ENCODE measurements at places on chromosomes 7 and 10. TPM values are rescaled to one million over a fixed set of nuclear protein-coding genes. Genes with fewer than 3 reads are reported as not detected.

- no peak for DNase-seq
Measured at GRCh38 chr10:72329290-72330068, 25.2 kb downstream of the DNAJB12 start.

DNA sequence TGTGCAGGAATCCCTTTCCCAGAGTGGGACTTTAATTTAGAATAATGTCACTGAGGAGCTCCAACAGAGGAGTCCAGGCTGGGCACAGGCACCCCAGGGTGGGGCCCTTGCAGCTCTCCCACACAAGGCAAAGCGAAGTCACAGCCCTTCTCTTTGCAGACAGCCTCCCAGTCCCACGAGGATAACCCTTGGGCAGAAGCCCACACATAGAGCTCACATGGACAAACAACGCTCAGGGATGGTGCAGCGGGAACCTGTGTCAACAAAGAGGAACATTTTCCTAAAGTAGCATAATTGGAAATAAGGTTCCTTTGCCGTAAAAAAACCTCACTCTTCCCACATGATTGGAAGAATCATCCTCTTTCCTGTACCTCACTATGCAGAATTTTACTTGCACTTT, 29.3 kb upstream of the GGCT start:
- DNase-seq = no peak

GRCh38 chr7:240887-241421, 48.6 kb downstream of the FAM20C start:
- no peak for DNase-seq

DNA sequence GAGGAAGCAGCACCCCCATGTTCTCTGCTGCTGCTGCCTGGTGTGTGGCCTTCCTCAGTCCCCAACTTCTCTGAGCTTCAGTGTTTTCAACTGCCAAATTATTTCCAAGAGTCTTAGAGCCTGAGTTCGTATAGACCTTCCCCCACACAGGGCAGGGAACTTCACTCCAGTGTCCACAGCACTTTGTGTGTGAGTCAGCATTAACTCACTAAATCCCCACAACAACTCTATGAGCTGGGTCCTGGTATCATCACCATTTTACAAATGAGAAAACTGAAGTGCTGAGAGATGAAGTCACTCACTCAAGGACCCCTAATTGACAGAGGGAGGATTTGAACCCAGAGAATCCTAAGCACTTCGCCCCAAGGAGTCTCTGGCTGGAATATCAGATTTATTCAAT, 48.3 kb downstream of the ADCYAP1R1 start:
- no peak for DNase-seq

The NPFFR1 gene
- not detected for total RNA-seq

GRCh38 chr7:37405603-37406122, 43.0 kb downstream of the ELMO1 start:
- peak; percentile 88 for DNase-seq

DNA sequence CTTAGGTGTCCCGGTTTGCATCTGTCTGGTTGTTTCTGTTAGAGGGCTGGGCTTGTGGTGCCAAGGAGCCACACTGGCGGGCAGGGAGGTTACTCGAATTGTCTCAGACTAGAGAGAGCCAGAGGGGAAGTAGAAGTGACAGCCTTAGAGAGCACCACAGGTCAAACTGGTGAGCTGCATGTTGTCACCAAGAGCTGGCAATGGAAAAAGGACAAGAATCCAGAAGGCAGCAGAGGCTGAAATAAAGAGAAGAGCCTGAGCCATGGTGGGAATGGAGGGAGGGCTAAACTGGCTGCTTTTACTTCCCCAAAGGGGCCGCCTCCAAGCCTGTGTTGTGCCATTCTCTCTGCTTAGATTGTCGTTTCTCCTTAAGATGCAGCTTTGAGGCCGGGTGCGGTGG, 31.1 kb upstream of the RHBDD2 start:
- DNase-seq = no peak

DNA sequence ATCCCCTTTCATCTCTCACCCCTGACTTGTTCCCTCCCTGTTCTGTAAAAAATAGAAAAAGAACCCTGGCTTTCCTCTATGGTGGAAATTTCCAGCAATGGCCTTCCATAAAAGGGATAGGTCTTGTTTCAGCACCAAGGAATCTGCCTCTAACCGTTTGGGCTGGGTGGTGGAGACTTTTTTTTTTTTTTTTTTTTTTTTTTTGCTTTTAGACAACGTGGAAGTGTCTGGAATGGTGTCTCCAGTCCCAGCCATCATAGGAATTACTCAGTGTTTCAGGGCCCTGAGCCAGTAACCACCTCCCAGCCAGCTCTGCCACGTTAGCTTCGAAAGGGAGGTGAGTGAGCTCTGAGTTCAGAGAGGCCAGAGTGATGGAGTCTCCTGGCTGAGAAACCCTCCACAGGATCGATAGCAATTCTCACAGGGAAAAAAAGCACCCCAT, 97.3 kb upstream of the COL1A2 start:
- DNase-seq = peak; percentile 91

DNA sequence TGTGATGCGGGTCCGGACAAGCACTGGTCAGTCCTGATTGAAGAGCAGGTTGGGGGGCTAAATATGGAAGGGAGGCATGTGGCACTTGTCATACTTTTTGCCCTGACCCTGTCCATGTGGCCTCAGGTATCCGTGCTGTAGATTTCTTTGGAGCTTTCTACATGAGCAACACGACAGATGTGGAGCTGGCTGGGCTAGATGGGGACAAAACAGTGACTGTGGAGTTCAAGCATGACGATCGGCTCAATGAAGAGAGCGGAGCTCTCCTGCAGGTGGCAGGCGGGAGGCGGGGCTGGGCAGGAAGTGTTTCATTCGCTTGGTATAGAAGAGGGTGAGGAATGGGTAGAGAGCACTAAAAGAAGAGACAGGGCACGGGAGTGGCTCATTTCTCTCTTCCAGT, 13.0 kb upstream of the CHCHD1 start:
- DNase-seq = no peak

The ZNF485 gene
- total RNA-seq = 2.7 TPM

The GATA3 gene
- total RNA-seq = 1.00 TPM

DNA sequence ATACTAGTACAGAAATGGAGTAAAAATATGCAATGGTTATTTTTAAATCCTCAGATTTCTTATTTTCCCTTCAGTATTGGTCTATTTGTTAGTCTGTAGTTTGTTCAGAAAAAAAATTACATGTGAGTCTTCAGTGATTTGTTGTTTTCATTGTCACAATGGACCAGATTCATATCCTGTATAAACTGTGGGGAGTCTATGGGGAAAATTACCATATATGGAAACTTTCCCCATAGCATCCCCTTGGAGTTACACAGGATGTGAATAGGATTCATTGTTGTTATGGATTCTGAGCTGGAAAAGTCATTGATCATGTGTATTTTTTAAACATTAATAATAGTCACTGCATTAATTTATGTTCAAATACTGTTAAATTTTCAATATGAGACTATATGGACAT, 72.6 kb downstream of the ST7 start:
- DNase-seq = no peak

The CUZD1 gene
- 0.48 TPM for total RNA-seq

DNA sequence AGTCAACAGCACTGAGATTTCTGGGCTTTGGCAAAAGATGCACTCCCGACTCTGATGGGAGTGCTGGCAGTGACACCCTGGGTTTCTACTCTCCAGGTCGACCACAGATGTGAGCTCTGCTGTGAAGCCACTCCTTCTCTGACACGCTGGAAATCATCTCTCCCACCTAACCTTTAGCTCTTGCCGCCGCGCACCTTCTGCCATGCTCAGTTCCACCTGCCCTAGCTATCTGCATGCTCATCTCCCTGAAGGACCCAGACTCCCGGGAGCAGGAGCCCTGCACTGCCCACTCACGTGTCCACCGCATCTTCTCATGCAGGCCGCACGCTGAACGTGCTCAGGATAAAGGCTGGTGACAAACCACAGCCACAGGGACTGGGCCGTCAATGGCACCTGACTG, 174.8 kb downstream of the TNS3 start:
- DNase-seq = peak; percentile 71

DNA sequence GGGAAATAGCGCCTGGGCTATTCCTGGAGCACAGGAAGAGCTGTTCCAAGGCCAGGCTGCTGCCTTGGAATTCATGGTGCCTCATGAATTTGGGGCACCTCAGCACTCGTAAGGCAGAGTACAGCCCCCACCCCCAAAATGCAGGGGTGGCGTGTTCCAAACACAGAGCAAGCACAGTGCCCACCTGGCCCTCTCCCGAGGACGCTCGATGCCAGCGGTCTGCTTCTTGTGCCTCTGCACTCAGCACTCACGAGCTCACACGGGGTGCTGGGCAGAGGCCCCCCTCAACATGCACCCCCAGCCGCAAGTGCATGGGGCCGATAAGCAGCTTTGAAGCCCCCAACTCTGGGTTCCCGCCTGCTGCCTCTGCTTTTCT, 60.1 kb downstream of the ZRANB1 start:
- peak; percentile 68 for DNase-seq

The FFAR4 gene
- 0.14 TPM for total RNA-seq

GRCh38 chr7:117675497-117676435, 195.9 kb downstream of the CFTR start:
- DNase-seq = no peak

- DNase-seq = no peak
Measured at GRCh38 chr7:98420966-98421612, 20.2 kb upstream of the BAIAP2L1 start.

The FBXO24 gene
- total RNA-seq = 0.14 TPM

DNA sequence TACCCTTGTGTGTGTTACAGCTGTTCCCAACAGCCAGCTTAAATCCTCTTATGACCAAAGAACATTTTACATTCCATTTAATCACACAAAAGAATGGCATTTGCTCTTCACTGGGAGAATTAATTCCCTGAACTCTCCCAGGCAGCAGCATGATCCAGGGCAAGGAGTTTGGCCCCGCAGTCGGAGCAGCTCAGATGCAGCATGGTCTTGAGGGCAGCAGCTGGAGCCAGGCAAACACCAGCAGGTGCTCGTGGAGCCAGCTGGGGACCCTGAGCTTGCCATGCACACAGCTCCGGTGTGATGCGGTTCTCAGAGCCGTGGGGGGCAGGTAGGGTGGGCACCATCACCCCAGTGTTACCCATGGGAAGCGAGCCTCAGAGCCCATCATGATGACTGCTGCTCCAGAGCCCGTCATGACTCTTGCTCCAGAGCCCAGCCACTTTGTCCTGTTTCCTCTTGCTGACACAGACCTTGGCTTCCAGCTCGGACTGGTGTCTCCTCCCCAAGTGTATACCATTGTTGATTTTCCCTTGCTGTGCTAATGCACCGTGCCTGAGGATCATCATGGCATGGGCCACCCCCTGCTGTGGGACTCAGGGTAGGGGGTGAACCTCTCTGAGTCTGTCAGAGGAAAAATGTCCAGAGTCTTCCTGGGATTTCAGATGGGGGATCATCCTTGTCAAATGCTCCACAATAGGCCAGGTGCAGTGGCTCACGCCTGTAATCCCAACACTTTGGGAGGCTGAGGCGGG, 75.8 kb downstream of the ZRANB1 start:
- DNase-seq = no peak

- no peak for DNase-seq
Measured at GRCh38 chr7:73606801-73607691, 17.3 kb downstream of the MLXIPL start.

DNA sequence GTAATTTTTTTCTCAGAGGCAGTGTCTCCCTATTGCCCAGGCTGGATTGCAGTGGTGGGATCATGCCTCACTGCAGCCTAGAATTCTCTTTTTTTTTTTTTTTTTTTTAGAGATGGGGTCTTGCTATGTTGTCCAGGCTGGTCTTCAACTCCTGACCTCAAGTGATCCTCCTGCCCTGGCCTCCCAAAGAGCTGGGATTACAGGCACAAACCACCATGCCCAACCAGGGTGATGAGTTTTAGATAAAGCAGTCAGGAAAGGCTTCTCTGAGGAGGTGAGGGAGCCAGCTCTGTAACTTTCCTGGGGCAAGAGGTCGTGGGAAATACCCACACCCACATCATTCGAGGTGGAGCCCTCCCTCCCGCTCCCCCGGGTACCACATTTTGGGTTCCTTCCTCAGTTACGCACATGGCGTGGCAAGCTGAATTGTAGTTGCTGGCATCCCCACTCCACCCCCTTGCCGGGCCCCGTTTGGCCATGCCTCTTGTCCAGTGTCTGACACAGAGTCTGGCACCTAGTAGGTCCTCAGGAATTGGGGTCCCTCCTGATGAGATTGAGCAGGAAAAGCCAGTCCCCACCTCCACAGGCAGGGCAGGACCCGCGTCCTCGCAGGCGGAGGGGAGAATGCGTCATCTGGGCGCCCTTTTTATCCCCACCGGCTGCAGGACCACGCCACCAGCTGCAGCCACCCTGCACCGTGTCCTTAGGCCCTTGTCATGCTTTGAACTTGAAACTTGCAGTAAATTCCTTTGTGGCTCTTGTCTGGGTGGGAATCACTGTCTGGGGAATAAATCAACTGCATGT, 43.4 kb downstream of the CLIP2 start:
- no peak for DNase-seq

DNA sequence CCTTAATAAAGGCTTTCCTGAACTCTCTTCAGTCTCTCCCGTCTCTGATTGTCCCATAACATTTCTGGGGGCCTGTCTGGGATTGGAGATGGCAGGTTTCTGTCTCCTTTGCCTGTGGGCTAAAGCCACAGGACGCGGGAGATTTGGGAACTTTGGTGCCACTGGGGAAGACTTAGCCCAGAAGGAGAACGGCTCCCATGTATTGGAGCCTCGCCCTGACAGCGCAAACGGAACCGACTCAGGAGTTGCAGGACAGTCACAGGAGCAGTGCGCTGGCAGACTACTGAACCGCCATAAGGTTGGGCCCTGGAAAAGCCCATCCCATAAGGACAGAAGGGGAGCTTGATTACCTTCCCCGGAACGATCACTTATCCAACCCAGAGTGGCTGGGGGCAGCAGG, 7.1 kb upstream of the ZNF33B start:
- no peak for DNase-seq

The CFAP46 gene
- 0.14 TPM for total RNA-seq

The PTPRN2 gene
- total RNA-seq = 2.8 TPM

The GPR141 gene
- total RNA-seq = 1.3 TPM

The MYO1G gene
- total RNA-seq = 6.3 TPM

- DNase-seq = no peak
Measured at GRCh38 chr7:151624246-151624928, 104.7 kb upstream of the RHEB start.

The HOXA3 gene
- total RNA-seq = 9.3 TPM

DNA sequence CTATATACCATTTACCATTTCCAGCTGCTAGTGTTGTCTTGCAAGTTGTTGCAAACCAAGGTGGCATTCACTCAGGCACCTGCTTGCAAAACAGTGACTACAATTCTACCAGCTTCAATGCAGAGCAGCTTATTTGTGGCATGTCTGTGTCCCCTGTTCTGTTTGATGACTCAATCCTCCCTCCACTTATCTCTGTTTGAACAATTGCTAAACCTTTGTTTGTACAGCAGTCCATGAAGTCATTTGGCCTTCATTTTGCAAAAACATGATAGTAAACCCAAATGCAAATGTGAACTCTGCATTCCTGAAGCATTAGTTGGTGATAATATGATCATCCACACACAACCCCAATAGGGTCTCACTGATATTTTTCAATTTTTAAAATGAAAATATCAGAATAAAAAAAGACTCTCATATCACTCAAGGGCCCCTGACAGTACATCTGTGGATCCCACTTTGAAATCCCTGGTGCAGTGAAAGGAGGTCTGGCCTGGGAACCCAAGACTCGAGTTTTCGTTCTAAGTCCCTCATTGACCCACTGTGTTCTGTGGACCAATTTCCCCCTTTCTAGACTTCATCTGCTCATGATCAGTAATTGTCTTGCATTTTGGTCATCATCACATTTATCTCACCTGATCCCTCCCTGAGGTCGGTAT, 425.4 kb downstream of the RPS24 start:
- no peak for DNase-seq

GRCh38 chr10:124446830-124447750, 2.7 kb downstream of the NKX1-2 start:
- peak; percentile 61 for DNase-seq

Data from posterior vena cava (tissue), 2 donors.